Fibroblast of gingiva (primary cell): ENCODE measurements at places on chromosomes 7 and 10.

GRCh38 chr7:48105045-48105444 lies 16.0 kb downstream of the UPP1 start:
- DNase-seq = no peak

- DNase-seq = no peak
Observed at GRCh38 chr10:5040781-5041470, 37.3 kb upstream of the AKR1C2 start.

DNA sequence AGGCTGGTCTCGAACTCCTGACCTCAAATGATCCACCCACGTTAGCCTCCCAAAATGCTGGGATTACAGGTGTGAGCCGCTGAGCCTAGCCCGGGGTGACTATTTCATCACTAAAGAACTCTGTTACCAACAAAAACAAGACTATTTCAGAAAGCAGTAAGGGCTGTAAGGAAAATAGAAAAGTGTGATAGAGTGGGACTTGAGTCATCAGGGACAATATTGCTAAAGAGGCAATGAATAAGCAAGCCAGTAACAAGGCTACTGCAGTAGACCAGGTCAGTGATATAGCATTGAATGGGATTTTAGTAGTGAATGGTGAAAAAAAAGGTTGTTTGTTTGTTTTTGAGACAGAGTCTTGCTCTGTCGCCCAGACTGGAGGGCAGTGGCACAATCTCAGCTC lies 51.7 kb downstream of the SVOPL start:
- DNase-seq = no peak

DNA sequence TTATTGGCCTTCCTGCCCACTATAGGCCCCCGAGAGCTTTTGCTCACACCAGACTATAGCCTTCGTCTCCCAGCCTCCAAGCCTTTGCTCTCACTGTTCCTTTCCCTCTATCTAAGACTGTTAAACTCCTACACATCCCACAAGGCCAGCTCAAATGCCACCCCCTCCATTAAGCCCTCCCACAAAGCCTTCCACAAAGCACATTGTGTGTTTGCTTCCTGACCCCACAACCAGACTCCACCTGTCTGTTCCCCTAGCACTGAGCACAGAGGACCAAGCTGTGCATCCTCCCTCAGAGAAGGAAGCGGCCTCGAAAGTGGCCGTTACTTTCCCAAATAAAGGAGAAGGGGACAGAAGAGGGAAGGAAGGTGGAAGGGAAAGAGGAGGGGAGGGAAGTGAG lies 1.3 kb downstream of the LOXL4 start:
- DNase-seq = no peak
